CD4-positive, alpha-beta memory T cell (primary cell): ENCODE measurements at places on chromosomes 4 and X. TPM values are rescaled to one million over a fixed set of nuclear protein-coding genes. Genes with fewer than 3 reads are reported as not detected.

SGMS2 gene
- 0.67 TPM for total RNA-seq

GRCh38 chrX:118553042-118553710 is 57.6 kb downstream of the DOCK11 start:
- peaks cover 13% of the 10 kb centered on the region for H3K4me1 ChIP-seq
- H3K4me3 ChIP-seq: no peak overlapping the region
- H3K27ac ChIP-seq: no peak overlapping the region

DNA sequence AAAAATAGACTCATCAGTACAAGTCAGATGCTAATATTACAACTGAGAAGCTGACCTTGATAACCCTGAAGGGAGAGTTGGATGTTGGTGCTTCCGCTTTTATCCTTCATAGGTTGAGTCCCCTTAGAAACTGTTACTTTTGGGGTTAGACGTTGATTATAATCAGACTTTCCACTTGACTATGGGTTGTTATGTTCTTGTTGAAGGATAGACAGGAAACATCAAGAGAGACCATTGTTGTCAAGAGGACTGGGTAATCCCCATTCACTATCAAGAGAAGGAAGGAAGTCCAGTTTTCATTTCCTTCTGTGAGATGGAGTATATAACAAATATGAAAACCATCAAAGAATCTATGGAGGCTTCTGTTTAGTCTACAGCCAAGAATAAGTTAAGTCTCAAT is 229.9 kb upstream of the AFF2 start:
- no peak for DNase-seq
- no peak overlapping the region for H3K27ac ChIP-seq
- H3K4me1 ChIP-seq: peaks cover 17% of the 10 kb centered on the region
- H3K4me3 ChIP-seq: no peak overlapping the region

GRCh38 chrX:84737471-84737871 is 235.2 kb upstream of the HDX start:
- H3K4me3 ChIP-seq: no peak overlapping the region
- H3K36me3 ChIP-seq: no peaks in the 10 kb centered on the region
- H3K27ac ChIP-seq: no peak overlapping the region
- DNase-seq: no peak
- H3K27me3 ChIP-seq: no peaks in the 10 kb centered on the region

DNA sequence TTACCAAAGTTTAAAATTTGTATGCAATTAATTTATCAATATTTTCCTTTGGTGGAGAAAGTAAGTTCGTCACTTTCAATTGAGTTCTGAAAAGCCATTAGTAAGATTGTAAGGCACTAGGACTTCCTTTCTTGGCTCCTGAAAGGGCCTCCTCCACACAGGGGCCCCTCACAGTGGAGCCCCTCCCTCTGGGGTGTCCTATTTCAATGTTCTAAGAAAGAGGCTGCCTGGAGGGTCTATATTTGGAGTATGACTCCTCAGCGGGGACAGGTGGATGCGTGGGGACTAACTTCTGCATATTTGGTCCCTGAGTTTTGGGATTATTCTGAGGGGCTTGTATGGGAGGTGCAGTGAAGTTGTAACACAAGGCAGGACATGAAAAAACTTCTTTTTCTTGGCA is 1.6 kb upstream of the ARMCX4 start:
- no peaks in the 10 kb centered on the region for H3K36me3 ChIP-seq
- no peak overlapping the region for H3K4me3 ChIP-seq
- no peaks in the 10 kb centered on the region for H3K4me1 ChIP-seq
- no peak for DNase-seq
